Activated T-helper 1 cell treated with anti-CD3 and anti-CD28 coated beads, Interleukin-12 subunit alpha, Interleukin-12 subunit beta, Interleukin-2, Interleukin-4 antibody, amounts not matched to agents 30 ng/mL and 10 ng/mL and 1 ng/mL, durations not matched to agents 14 hours and 24 hours and 36 hours (primary cell): ENCODE measurements at places on chromosomes 4 and X. TPM values are rescaled to one million over a fixed set of nuclear protein-coding genes. Genes with fewer than 3 reads are reported as not detected.

Gene PPARGC1A
- total RNA-seq: not detected in 2 replicates

Gene HAND2
- total RNA-seq: not detected in 2 replicates

Gene PAGE4
- not detected in 2 replicates for total RNA-seq

DNA sequence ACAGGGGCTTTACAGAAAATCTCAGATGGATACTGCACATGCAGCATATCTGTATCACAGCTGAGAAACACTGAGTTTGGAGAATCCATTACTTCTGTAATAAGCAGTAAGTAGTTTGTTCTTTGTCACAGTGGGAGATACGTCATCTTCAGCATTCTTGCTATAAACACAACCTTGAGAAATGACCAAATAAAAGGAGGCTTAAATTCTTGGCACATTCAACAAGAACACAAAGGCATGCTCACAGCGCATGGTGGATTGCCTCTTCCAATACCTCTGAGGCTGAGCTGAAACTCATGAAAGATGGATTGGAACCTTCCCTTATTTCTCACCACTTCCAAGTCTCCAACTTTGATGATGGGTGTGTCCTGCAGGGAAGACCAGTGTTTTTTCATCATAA is 54.5 kb downstream of the ANXA5 start:
- no peak for DNase-seq

DNA sequence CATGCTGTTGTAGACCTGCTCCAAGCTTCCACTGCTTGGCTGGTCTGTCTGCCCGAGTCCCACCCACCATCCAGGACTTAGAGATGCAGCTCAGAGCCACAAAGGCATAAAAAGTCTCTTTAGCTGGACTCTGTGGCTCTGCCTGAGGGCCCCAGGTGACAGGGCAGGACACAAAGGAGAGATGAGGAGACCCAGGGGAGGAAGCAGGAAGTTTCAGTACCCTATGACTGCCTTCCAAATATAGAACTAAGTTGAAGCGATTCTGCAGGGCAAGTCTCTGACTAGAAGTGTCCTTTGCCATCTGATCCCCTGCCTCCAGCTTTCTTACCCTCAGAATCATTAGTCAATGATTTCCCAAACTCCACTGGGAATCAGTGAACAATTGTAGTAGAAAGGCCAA is 11.2 kb upstream of the CXCR3 start:
- no peak for DNase-seq

GRCh38 chr4:107253090-107253489 is 217.0 kb upstream of the DKK2 start:
- DNase-seq: no peak

Gene NALF2
- 1.2 TPM in 2 replicates for total RNA-seq

Gene SEPTIN11
- 22.4 and 23.6 TPM in 2 replicates for total RNA-seq

- DNase-seq: no peak
These were observed 688.6 kb downstream of the SH3BGRL start for GRCh38 chrX:81890521-81890920.

- DNase-seq: no peak
These were observed at the start of gene UCP1 for GRCh38 chr4:140568507-140569306. Gene UCP1 (minus strand): TSS chr4:140568961. CDS start chr4:140568729, 232 bp downstream.
